ENCODE measurements at places on chromosomes 16 and 17.

GRCh38 chr16:21600031-21600773, 825 bp downstream of the METTL9 start:
- no peak for DNase-seq

GRCh38 chr16:17304106-17304490, 166.7 kb downstream of the XYLT1 start:
- no peak for DNase-seq

GRCh38 chr16:85205747-85206471, 93.6 kb upstream of the CIBAR2 start:
- DNase-seq = no peak

DNA sequence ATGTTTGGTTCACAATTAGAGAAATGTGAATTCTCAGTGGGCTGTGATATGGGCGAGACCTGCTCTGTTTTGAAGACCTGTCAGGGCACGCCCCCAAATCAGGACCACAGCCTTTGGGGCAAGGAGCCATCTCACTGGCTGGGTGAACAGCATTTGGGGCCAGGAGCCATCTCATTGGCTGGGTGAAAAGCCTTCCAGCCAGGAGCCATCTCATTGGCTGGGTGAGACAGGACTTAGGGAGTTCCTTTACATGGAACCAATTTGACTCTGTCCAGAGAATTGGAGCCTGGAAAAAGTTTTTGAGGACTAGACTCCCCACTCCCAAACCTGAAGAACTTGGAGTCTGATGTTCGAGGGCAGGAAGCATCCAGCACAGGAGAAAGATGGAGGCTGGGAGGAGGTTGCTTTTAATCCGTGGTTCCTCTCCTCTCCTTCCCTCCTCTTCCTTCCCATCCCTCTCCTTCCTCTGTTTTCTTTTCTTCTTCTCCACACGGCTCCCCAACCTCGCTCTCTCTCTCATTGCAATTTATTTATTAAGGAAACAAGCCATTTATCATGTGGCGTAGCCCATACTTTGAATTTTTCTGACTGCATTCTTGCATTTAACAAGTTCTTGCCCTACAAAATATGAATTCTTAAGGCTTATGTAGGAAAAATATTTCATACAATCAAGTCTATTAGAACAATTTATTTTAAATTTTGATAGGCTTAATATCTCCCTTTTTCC, 19.7 kb downstream of the FOXL1 start:
- no peak for DNase-seq

GRCh38 chr16:85611194-85611443, 2.0 kb upstream of the GSE1 start:
- no peak for DNase-seq

- DNase-seq = no peak
Measured at GRCh38 chr16:89586853-89587252, 11.3 kb downstream of the CPNE7 start.

GRCh38 chr17:55654022-55654421, 68.6 kb downstream of the TMEM100 start:
- no peak for DNase-seq

- no peak for DNase-seq
Measured at GRCh38 chr17:14590459-14591250, 289.8 kb downstream of the HS3ST3B1 start.

GRCh38 chr17:4208238-4208637, 55.5 kb downstream of the ANKFY1 start:
- no peak for DNase-seq

- no peak for DNase-seq
Measured at GRCh38 chr17:6205033-6205432, 134.9 kb downstream of the WSCD1 start.

DNA sequence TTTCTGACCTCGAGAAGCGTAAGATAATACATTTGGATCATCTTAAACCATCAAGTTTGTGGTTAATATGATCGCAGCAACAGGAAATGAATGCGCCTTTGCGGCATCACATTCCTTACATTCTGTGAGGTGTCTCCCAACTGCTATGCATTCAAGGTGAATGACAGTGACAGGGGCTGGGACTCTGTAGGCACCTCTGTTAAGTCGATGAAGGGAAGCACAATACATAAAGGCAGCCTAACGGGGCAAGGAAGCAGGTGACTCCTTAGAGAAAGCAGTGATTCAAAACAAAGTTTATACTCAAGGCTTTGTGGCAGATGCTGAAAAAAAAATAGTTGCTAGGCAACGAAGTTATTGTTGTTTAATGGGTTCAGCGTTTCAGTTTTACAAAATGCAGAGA, 21.6 kb upstream of the EVPL start:
- no peak for DNase-seq

DNA sequence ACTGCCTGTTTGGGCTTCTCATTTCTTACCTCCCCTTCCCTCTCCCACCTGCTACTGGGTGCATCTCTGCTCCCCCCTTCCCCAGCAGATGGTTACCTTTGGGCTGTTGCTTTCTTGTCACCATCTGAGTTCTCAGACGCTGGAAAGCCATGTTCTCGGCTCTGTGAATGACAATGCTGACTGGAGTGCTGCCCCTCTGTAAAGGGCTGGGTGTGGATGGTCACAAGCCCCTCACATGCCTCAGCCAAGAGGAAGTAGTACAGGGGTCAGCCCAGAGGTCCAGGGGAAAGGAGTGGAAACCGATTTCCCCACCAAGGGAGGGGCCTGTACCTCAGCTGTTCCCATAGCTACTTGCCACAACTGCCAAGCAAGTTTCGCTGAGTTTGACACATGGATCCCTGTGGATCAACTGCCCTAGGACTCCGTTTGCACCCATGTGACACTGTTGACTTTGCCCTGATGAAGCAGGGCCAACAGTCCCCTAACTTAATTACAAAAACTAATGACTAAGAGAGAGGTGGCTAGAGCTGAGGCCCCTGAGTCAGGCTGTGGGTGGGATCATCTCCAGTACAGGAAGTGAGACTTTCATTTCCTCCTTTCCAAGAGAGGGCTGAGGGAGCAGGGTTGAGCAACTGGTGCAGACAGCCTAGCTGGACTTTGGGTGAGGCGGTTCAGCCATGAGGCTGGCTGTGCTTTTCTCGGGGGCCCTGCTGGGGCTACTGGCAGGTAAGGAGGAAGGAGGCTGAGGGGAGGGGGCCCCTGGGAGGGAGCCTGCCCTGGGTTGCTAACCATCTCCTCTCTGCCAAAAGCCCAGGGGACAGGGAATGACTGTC, at the start of gene CD68:
Gene CD68, plus strand, starts transcription at position 638 of the 833 bp plus-strand sequence. Its CDS starts 40 bp downstream, at position 678.
- peak; percentile 71 for DNase-seq

- DNase-seq = no peak
Measured at GRCh38 chr17:39054111-39054645, 87.0 kb upstream of the FBXO47 start.

DNA sequence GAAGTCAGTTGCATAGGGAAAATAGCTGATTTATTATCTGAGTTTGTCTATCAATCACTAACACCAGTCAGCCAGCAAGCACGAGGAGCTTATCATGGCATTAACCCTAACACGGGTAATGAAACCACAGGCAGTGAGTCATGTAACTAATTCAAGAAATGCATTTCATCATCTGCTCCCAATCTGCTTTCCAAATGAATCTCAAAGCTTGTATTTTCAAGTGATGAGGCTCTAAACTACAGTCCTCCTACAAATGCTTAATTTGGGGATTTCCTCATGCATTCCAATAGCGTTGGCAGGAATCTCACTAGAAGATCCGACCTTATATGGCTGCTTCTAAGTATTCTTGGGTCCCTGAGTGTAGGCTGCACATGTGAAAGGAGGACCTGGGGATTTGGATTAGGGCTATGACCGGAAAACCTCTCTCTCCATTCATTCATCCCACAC, 118.4 kb upstream of the HSBP1 start:
- no peak for DNase-seq

GRCh38 chr17:6172642-6173330, 102.6 kb downstream of the WSCD1 start:
- no peak for DNase-seq

- DNase-seq = no peak
Measured at GRCh38 chr16:28110479-28110878, 47.0 kb upstream of the GSG1L start.

- no peak for DNase-seq
Measured at GRCh38 chr17:64599187-64599676, 62.9 kb downstream of the SMURF2 start.

DNA sequence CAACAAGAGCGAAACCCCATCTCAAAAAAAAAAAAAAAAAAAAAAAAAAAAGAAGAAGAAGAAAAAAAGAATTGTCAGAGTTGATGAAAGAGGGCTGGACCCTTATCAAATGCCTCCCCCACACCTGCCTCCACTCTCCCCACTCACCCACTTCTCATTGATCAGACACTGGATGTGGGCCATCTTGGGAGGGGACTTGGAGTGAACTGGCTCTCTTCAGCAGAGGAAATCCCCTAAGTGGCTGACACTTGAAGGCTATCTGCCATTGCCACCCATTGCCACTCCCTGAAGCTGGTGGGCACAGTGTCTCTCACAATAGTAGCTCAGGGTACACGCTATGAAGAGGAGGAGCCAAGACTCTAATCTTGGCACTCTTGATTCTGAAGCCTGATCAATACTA, 1.6 kb downstream of the ITGA2B start:
- no peak for DNase-seq

GRCh38 chr17:27332047-27332393, 38.1 kb downstream of the WSB1 start:
- no peak for DNase-seq

GRCh38 chr17:43772877-43773648, 5.7 kb downstream of the DUSP3 start:
- DNase-seq = no peak

DNA sequence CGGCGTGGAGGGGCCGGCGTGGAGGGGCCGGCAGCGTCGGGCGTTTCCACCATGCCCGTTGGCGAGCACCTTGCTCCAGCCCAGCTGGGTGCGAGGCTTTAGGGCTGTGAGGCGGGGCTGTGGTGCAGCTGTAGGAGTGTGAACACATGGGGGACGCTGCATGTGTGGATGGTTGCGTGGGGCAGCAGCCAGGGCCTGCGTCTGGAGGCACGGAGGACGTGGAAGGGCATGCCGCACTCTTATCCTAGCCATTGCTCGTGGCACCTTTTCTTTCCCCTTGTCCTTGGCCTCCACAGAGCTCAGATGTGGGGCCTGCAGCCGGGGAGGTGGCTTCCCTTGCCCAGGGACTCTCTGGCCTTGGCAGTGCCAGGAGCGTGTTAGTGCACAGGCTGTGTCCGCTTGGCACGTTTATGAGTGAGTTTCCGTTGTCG, 47.8 kb downstream of the PDPK1 start:
- DNase-seq = no peak

GRCh38 chr16:49011901-49012300, 269.7 kb downstream of the CBLN1 start:
- no peak for DNase-seq

GRCh38 chr16:21618281-21618680, 18.9 kb downstream of the METTL9 start:
- no peak for DNase-seq

DNA sequence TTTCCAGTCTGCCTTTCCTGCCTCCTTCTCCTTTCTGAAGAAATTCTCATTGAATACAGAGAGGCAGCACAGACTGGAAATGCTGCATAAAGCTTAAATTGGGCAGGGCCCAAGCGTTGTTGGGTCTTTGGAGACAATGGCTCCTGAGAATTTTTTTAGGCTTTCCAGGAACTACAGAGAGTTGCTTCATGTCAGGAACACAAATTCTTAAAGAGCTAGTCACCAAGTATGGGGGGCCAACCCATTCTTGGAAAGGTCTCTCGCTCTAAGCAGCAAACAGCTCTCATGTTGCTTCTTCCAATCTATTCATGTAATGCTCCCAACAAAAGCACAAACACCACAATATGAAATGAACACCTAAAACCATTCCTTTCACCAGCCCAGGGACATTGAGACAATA, 6.9 kb downstream of the HNF1B start:
- DNase-seq = no peak

- no peak for DNase-seq
Measured at GRCh38 chr16:77331802-77332586, 102.8 kb downstream of the ADAMTS18 start.

- DNase-seq = no peak
Measured at GRCh38 chr16:62967163-62967562, 930.9 kb upstream of the CDH8 start.

DNA sequence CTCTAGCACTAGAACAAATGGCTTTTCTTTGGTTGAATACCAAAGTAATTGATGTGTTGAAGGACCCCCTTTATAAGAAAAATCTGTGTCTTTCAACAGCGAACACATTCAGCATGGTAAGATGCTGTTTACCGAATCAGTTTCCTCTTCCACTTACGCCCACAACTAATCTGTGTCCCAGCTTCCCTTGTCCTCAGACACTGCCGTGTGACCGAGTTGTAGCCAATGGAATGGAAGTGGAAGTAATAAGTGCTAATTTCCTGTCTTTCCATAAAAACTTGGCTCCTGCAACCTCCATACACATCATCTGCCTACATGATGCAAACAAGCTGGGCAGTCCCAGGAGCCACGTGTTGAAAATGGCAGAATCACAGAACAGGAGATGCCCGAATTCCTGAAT, 10.4 kb downstream of the CDIPT start:
- DNase-seq = no peak

DNA sequence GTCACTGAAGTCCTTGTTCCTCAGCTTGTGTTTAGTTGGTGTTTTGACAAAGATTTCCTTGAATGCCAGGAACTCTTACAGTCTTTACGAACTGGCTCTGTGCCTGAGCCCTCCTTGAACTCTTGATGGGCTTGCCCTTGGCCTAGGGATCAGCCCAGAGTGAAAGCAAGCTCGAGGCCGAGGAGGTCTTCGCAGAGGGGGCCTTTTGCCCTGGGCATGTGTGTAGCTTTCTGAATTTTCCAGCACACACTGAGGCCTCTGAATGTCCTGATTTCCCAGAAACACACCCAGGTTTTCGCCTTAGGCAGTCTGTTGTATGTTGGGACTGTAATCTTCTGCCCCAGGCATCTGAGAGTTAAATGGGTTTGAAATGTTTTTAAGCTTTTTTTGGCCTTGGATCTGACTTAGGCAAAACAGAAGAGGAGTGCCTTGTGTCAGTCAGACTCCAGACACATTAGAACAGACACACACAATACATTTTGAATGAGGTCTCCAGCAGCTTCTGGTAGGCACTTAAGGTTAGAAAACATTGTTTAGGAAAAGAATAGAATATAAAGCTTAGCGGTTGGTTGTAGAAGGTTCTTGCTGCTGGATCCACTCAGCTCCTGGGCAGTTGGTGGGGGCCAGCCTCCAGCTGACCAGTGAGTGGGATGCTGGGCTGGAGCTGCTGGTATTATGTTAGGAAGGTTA, 17.1 kb downstream of the FOXK2 start:
- no peak for DNase-seq

- DNase-seq = no peak
Measured at GRCh38 chr17:59141860-59142259, 13.1 kb downstream of the SKA2 start.
